ENCODE measurements at places on chromosomes 12 and 14.

GRCh38 chr12:45294906-45295305 is 79.0 kb downstream of the ANO6 start:
- DNase-seq = no peak

DNA sequence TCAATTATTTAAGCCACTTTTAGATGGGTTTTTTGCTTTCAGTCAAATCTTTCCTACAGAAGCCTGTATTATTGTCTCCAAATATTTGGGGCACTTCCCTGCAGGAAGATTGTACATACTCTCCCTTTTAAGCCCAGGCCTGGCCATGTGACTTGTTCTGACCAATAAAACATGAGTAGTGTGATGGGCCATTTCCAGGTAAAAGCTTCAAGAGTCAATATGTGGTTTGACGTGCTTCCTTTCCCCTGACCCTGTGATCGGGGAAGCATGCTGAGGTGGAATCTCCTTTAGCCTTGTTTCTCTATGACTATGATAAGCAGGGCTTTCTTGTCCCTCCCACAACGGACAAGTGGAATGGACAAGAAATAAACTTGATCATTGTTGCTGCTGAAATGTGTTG is 14.2 kb upstream of the NIN start:
- DNase-seq = no peak

GRCh38 chr14:22303589-22304195 is 285.3 kb downstream of the DAD1 start:
- no peak for DNase-seq

- DNase-seq = no peak
These were observed 44.9 kb upstream of the CLMN start for GRCh38 chr14:95364481-95365209.

GRCh38 chr12:77102691-77103090 is 37.3 kb upstream of the E2F7 start:
- no peak for DNase-seq

DNA sequence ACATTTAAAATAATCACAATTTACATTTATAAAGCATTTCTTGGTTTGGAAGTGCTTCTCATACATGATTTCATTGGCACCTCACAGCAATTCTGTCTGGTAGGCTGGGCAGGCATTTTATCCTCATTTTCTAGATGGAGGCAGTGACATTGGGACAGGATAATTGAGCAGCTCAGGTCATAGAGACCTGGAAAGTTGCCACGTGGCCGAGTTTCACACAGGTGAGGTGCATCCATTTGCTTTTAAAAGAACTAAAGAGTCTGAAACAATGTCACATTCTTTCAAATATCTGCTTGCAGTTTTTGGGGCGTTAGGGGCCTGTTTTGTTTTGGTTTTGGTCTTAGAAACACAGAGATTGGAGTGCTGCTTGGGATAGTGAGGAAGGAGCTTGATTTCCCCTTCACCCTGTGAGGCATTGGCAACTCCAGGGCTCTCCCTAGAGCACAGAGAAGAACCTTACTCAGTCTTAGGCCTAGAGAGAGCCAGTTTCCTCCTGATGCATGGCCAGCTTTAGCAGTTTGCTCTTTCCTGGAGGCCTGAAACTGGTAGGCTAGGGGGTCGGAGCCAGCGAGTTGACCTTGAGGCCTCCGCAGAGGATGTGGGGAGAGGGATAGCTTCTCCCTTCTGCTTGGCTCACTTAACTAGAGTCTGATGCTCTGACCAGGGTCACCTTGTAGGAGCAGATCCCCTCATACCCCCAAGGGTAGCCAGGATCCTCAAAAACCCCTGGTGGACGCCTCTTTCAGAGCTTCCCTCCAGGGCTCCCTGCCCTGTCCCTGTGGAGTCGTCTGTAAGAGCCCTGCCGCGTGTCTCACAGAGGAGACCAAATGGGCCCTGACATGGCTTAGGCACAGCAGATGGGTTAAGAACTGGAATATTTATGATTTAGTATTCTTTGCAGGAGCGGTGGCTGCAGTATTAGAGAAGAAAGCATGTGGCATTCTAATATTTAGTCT is 34.9 kb upstream of the JDP2 start:
- no peak for DNase-seq

DNA sequence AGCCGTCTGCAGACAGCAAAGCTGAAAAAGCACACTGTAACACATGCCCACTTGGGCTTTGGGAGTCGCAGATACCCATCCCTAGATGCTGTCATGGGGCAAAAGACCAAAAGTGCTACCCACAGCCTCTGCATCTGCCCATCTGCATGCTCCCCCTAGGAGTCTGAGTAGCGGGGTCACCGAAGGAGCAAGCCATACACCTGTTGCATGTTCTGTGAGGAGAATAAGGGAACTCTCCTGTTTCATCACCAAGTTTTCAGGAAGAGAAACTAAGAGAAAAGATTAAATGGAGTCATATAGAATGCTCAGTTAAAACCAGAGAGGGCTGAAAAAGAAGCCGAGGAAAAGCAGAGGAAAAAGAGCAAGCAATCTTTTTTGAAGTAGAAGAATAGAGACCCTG is 13.7 kb upstream of the ST8SIA1 start:
- no peak for DNase-seq

DNA sequence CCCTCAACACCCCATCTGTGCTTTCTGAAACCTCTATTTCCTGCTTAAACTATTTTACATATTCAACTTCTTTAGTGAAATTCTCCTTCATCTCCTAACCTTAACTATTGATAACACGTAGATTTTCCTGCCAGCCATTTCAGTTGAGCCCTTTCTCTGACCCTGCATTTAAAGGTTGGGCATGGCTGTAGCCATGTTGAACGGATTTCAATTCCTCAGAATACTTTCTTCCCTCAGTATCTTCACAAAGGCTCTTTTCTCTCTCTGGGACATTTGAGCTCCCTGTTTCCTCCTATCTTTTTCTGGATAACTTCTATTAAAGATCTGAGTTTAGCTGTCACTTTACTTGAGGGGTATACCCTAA is 1.2 kb downstream of the PPHLN1 start:
- no peak for DNase-seq

GRCh38 chr14:52313462-52313861 is 650 bp upstream of the PTGER2 start:
- no peak for DNase-seq

GRCh38 chr12:2561367-2561766 is 233.4 kb upstream of the FKBP4 start:
- no peak for DNase-seq

DNA sequence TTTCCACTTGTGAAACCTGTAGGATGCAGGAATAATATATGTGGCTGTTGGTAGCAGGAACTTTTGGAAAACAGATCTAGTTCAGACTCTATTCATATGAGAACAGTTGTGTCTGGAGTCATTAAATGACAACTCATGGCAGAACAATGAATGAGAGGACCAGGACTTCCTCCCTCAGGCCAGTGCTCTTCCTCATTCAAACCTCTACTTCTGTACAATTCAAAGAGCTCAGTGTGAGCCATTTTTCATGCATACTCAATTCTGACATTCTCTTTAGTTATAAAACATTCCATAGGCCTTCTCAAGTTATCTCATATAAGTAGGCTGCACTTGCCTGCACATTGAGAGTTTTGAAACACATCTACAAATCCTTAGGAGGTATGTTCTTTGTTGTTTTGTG is 1526.6 kb upstream of the FLRT2 start:
- DNase-seq = no peak

DNA sequence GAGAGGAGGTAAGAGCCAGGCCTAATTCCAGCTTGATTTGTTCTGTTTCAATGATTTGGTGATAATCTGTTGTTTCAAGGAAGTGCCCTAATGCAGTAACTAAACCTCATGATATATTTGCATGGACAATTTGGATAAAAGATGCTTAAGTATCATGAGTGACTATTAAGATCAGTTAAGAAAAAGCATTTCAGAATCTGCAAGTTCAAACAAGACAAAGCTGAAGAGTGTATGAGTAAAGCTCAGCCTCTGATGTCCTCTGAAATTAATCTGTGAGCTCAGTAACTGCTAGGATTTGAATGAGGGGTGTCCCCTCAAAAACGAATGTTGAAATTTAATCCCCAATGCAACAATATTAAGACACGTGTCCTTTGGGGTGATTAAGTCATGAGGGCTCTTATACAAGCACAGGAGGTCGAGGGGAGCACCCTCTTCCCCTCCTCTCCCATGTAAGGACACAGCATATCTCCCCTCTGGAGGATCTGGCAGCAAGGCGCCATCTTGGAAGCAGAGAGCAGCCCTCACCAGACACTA is 949.2 kb downstream of the GALC start:
- no peak for DNase-seq
